ENCODE measurements at places on chromosomes 4 and X. TPM values are rescaled to one million over a fixed set of nuclear protein-coding genes. Genes with fewer than 3 reads are reported as not detected.

UGT2B17 gene
- not detected for total RNA-seq

PNMA5 gene
- total RNA-seq = not detected

AMTN gene
- not detected for total RNA-seq

AFM gene
- not detected for total RNA-seq

DNA sequence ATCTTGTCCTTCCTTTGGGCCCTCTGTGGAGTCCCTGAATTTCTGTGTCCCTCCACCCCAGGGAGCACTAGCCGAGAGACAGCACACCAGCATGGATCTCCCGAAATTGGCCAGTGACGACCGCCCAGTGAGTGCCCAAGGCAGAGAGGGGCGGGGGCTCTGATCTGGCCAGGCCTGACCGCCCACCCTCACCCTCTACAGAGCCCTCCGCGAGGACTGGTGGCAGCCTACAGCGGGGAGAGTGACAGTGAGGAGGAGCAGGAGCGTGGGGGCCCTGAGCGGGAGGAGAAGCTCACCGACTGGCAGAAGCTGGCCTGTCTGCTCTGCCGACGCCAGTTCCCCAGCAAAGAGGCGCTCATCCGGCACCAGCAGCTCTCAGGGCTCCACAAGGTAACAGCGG is 8.4 kb upstream of the UBA1 start:
- H3K27ac ChIP-seq = no peak overlapping the region
- no peaks in the 10 kb centered on the region for H3K4me1 ChIP-seq
- H3K4me3 ChIP-seq = no peak overlapping the region
- no peaks in the 10 kb centered on the region for H3K27me3 ChIP-seq

- H3K27me3 ChIP-seq = no peaks in the 10 kb centered on the region
- no peaks in the 10 kb centered on the region for H3K36me3 ChIP-seq
These were observed at the start of gene SOWAHB for GRCh38 chr4:76897536-76898384. TSS of gene SOWAHB (minus strand) at chr4:76898144. CDS start at chr4:76897849, 295 bp downstream.

- DNase-seq = peak; percentile 29
- H3K4me1 ChIP-seq = peaks cover 8% of the 10 kb centered on the region
- H3K27ac ChIP-seq = peak overlapping the region; percentile 97
- peak overlapping the region; percentile 86 for H3K4me3 ChIP-seq
- H3K36me3 ChIP-seq = no peaks in the 10 kb centered on the region
These were observed 779 bp upstream of the DDX60L start for GRCh38 chr4:168480931-168481611.

DNA sequence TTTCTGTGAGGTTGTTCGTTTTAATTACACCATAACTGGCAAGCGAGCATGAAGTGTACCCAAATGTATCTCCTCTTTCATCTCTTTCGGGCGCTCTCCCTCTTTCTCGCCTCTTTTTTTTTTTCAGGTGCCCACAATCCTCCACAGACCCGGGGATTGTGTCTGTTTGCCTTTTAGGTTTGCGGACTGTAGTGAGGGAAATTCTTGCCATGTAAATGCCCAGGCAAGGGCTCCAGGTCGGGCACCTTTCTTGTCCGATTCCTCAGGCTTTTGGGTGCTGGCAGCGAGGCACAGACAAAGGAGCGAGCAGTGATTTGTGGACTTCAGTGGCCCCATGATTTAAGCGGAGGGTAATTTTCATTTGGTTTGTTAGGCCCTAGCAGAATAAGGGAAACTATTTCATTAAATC is 1.1 kb upstream of the PHOX2B start:
- no peak overlapping the region for H3K27ac ChIP-seq
- DNase-seq = no peak
- peaks cover 38% of the 10 kb centered on the region for H3K27me3 ChIP-seq
- H3K4me1 ChIP-seq = peaks cover 22% of the 10 kb centered on the region

GRCh38 chr4:87141428-87141827 is 79.0 kb downstream of the KLHL8 start:
- no peak overlapping the region for H3K4me3 ChIP-seq
- no peak for DNase-seq
- no peaks in the 10 kb centered on the region for H3K27me3 ChIP-seq

DNA sequence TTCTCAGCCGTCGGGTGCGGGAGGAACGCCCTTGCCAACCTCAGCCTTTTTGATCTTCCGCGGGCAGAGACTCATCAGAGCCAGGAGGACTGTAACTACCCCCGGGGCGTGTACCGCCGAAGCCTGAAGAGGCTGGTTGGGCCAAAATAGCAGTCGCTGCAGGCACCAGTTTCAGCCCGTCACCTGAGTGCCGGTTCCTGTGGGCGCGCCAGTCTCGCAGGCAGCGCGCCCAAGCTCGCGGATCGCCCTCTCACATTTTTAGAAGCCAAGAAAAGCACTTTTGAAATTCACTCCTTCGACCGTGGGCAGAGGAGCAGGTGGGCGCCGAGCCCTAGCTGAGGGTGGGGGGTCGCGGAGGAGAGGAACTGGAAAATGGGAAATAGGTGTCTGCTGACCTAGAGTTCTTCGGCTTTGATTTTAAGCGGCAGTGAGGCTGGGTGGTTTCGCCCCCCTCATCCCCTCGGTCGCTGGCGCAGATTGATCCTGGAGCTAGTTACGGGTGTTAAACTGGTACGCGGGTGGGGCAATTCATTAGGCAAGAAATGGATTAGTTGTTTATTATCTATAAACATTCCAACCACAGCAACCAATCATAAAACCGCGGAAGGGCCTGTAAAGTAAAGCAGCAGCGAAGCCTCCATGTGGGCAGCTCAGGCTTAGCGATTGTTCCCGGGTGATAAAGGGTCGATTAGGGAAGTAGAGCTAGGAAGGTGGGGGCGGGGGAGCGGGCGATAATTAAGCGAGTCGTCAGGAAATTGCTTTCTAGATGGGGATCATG is 69.2 kb downstream of the FBXO8 start:
- H3K27me3 ChIP-seq = no peaks in the 10 kb centered on the region
- no peaks in the 10 kb centered on the region for H3K36me3 ChIP-seq
- no peak overlapping the region for H3K4me3 ChIP-seq
- no peak for DNase-seq

DNA sequence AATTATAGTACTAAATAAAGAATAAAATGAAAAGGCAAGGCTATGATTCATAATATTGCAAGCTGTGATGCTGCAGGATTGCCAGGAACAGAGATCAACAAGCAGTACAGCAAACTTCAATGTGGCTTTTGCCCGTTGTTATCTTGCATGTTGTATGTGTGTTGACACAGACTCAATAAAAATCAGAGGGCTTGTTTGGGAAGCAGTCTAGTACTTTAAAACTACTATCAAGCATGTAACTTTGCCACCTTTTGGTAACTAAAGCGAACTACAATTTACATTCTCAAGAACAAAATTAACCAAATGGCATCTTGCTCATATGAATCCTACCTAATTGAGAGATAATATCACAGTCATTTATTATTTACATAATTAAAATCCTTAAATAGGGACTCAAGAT is 79.8 kb upstream of the GPM6A start:
- DNase-seq = peak; percentile 20

GRCh38 chr4:37439809-37440474 is 195.4 kb downstream of the NWD2 start:
- no peak overlapping the region for H3K27ac ChIP-seq
- H3K36me3 ChIP-seq = no peaks in the 10 kb centered on the region
- H3K4me1 ChIP-seq = peaks cover 19% of the 10 kb centered on the region
- no peak for DNase-seq

DNA sequence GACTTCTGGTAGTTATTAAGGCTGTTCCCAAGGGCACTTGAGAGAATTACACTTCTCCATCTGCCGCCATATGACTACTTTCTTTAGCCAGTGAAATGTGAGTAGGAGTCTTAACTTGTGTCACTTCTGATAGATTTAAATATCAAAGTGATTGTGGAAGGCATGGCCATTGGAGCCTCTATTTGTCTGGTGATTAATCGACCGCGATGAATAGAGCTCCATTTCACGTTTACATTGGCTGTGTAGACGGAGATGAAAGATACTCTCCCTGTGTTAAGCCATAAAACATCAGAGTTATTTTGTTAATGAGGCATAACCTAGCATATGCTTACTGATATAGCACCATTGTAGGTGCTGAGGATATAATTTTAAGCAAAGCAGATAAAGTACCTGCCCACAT is 852.4 kb downstream of the CCSER1 start:
- no peaks in the 10 kb centered on the region for H3K4me1 ChIP-seq
- no peaks in the 10 kb centered on the region for H3K27me3 ChIP-seq
- DNase-seq = no peak
- no peaks in the 10 kb centered on the region for H3K36me3 ChIP-seq

DNA sequence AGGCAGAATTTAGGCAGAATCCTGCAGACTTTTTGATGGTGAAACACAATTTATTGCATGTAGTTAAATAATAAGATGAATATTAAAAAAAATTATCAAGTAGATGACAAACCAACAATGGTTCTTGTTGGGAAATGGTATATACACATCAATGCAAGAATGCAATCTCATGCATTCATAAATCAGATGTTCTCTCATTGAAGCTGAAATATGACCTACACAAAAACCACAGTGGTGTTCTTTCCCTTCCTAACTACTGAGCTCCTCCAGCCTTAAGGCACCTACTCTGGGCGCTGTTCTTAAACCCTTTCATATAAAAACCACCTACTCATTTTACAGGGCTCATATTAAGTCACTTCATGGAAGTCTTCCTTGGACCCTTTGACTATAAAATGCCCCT is 64.1 kb downstream of the ANTXR2 start:
- H3K4me1 ChIP-seq = no peaks in the 10 kb centered on the region
- H3K27ac ChIP-seq = no peak overlapping the region
- no peaks in the 10 kb centered on the region for H3K36me3 ChIP-seq
- DNase-seq = no peak
- H3K4me3 ChIP-seq = no peak overlapping the region

All from body of pancreas (tissue), 4 donors.